Activated CD8-positive, alpha-beta memory T cell treated with anti-CD3 and anti-CD28 coated beads, Interleukin-2, amount 10 ng/mL, durations not matched to agents 7 days and 5 days (primary cell): ENCODE measurements at places on chromosomes 12 and 14.

- DNase-seq: no peak
Measured at GRCh38 chr12:65891219-65891618, 66.9 kb downstream of the HMGA2 start.

DNA sequence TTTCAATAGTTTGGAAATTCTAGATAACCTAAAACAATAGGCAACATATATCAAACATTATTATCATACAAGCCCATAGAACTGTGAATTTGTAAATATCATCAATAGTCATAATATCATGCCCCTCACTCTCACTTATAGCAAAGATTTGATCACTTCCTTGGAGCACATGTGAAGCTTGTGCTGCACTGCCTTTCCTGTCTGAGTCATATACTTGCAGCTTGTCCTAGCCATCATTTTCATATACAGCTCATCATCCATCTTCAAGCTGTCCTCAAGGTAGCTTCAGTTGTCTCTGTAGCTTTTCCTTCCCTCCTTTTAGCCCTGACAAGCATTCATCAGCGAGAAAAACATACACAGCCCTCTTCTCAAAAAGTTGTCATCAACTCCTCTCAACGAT lies 746.5 kb upstream of the FOXG1 start:
- no peak for DNase-seq

GRCh38 chr14:43877351-43877960 lies 629.6 kb downstream of the FSCB start:
- DNase-seq: no peak

DNA sequence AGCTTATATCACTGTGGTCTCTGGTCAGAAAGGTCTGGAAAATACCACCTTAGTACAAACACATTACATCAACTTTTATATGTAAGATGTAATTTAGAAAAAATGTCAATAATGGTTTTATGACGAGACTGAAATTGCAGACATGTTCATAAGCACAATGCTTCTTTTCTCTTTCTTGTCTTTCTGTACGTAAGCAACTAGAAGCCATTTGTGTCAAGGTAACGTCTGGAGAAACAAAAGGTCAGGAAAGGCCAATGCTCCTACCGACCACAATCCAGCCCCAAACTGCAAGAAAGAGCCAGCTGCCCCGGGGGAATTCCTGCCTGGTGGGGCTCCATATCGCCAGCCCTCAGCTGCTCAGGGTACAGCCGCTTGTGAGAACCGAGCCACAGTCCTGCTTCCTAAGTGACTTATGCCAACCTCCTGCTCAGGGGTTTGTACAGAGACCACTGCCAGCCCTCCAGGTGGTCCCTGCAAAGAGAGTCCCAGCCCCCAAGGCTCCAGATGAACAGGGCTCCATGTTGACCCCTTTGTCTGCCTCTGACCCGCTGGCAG lies 6.3 kb downstream of the ZNF839 start:
- DNase-seq: no peak

- peak; percentile 85 for DNase-seq
Measured at GRCh38 chr12:8493084-8493483, 20.2 kb upstream of the CLEC4D start.

DNA sequence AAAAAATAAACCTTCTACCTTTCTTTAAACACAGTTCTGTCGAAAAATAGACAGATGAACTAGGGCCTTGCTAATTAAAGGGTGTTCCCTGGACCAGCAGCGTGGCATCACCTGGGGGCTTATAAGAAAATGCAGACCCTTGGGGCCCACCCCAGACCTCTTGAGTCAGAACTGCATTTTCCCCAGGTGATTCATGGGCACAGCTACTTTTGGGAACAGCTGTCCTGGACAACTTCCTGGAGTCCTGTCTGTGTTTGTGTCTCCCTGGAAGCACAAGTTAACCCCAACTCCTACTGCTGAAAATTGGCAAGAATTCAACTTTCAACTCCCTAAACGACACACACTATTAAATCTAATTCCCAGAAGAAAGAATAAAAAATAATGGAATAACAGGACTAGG lies 17.8 kb downstream of the FBLN5 start:
- no peak for DNase-seq

DNA sequence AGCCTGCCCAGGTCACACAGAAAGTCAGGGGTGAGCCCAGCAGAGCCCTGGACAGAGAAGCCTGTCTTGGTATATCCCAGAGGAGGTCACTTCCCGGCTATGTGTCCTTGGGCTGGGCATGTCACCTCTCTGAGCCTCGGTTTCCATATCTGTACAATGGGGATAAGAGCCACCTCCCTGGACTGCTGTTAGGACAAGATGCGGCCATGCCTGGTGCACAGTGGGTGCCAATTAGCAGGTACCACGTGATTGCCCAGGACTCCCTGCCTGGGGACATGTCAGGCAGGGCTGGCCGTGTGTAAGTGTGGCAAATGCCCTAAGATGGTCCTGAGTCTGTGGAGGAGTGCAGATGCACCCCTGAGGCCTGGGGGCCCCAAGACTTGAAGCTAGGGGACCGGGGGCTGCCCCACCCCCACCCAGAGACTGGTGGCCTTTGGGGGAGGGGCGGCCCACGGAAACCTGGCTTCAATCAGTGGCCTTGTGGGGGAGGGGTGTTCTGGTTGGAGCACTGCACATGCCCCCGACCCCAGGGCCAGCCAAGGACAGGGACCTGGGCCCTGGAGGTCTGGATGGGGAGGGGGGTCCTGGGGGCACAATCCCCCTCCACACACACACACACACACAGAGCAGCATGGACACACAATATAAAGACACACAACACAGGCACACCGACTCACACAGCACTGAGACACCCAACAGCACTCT lies 878 bp downstream of the TMEM119 start:
- DNase-seq: no peak

DNA sequence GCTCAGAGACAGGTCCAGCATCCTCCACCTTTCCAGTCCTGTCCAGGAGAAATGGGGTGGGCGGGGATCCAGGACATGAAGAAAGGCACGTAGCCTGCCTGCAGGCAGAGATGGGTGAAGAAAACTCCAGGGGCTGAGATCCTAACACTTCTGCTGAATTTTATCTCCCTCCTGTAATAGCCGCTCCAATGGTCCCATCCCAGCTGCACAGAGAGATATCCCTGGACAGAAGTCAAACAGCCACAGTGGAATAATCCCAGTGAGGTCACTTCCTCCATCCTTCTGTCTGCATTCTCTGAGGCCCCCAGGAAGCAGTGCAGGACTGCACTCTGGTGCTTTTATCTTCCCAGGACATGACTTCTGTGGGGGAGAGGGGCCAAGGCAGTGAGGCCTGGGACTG lies 26.3 kb downstream of the KRT18 start:
- no peak for DNase-seq

GRCh38 chr14:50331596-50331995 lies 19.5 kb downstream of the DMAC2L start:
- no peak for DNase-seq

DNA sequence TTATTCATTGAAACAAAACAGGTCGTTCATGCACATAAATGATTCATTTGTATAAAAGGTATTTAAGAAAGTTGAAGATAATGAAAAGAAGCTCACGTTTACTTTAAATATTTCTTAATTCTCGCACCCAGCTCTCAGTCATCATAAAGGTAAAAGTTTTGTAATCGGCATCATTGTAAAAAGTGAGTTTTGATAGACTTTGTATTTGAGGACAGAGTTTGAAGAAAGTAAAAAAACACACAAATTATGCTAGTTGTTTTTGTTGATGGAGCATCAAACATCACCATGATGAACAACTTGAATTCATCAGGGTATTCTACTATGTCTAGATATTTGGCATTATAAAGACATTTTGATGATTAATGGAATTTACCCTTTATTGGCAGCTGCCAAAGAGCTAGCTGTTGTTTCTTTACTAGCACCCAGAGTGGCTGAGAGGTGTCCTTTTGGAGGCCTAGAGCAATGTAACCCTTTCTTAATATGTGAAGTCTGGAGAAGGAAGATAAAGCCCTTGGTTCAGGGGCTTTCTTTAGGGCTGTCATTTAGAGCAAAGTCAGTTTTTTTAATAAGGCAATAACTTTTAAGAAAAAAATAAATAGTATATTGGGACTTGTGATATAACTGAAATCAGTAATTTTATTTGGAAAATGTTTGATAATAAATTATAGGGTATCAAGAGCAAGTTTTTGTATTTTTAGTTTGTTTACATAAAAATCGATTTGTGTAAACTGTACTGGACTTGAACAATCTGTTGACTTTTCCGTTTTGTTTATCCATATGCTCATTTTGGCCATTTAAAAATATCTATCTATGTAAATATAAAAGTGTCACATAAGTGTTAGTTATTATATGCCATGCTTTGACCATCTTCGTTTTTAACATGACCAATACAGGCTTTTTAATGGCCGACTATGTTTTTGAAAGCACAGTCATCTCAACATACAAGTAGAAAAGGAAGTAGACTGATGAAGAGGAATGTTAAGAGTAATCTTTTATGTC lies 7.4 kb downstream of the GLRX5 start:
- no peak for DNase-seq

- DNase-seq: no peak
Measured at GRCh38 chr12:91057368-91058165, at the start of gene KERA. Gene KERA (minus strand): TSS chr12:91058024. CDS start chr12:91056281, 1,743 bp downstream.

DNA sequence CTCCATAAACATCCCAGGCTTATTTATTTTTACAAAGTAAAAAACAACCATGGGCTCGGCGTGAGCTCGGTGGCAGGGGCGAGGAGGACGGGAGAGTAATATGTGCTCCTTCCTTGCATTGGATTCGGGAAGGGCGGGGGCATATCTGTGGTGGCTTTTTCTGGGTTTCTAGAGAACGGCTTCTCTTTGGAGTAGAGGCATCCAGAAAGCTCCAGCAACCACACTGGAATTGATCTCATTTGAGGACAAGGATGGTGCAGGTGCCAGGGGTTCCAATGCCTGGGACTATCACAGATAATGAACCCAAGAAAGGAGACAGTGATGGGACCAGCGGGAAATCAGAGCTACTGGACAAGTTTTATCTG lies 18.9 kb downstream of the ADGRD1 start:
- DNase-seq: no peak

GRCh38 chr12:6570264-6570887 lies 2.3 kb upstream of the NOP2 start:
- peak; percentile 74 for DNase-seq

DNA sequence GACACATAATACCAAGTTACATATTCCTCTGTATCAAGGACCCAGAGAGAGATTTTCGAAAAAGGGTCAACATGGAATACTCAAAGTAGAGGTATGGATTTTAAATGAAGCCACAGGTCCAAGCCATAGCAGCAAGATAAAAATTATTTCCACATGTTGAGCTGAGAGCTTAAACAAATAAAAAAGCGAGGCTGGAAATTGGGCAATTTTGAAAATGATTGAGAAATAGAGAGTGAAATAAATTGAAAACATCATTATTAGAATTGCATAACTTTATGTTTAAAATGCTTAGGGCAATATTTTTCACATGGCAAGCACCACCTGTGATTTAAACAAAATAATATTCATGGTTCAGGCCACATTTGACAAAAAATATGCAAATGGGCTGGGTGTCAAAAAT lies 1251.0 kb upstream of the USP15 start:
- no peak for DNase-seq

DNA sequence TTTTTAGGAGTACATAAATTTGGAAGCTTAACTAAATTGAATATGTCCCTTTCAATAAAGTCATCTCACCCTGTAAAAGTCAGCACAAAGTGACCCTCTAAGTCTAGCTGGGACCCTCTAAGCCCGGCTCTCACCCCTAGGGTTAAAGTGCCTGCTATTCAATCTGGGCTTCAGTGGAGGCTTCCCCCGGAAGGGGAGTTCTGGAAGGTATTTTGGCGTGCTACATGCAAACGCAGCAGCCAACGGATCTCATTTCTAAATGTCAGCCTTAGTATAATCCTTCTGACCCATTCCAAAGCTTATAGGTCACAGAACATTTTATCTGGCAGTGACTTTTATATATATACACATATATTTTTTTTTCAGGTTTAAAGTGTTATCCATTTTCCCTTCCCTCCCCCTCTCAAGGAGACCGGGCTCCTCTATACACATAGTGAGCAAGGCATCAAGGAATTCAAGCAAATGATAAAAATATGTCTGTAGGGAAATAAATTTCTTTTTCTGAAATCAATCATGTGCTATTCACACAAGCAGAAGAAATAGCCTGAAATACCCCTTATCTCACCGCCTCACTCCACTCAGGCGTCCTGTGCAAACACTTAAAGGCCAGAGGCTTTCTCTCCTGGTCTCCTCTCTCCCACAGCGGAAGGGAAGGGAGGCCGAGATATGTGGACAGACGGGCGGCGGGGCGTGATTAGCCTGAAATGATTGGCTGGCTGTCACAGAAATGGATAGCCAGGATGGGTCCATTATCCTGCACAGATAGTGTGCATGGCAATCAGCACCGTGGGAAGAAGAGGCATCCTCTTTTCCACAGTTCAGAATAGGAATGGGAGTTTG lies 301.7 kb downstream of the GALC start:
- no peak for DNase-seq

- no peak for DNase-seq
Measured at GRCh38 chr12:42985506-42985905, 396.0 kb upstream of the PRICKLE1 start.

DNA sequence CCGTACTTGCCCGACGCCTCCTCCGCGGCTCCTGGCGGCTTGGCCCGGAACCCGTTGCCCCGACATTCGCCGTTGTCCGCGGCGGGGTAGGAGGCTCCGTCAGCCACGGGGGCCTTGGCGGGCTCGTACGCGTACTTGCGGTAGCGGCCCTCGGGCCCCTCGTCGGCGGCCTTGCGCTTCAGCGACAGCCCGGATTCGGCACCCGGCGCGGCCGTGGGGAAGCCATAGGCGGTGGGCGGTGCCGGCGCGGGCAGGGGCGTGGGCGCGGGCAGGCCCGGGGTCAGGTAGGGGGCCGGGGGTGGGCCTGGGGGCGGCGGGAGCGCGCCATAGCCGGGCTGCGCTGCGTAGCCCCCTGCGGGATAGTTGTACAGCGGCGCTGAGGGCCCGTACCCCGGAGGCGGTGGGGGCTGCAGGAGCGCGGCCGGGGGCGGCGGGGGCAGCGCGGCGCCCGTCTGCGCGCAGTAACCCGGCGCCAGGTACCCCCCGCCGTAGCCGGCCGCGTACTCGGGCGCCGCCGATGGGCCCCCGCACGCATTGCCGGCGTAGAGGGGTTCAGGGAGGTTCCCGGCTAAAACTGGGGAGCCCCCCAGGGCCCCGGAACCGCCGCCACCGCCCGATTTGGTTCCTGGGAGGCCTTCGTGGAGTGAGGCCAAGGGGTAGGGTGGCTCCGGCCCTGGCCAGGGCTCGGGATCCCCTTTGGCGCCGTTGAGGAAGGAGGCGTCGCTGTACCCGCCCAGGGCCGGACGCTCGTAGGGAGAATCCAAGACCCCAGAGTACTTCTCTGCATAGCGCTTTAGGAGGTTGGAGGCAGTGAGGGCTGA lies 26.9 kb downstream of the FIGNL2 start:
- DNase-seq: no peak
